ENCODE measurements at places on chromosomes 1 and 21. TPM values are rescaled to one million over a fixed set of nuclear protein-coding genes. Genes with fewer than 3 reads are reported as not detected.

GRCh38 chr1:30847358-30847972 is 61.1 kb downstream of the SDC3 start:
- DNase-seq, result peak; percentile 73

DNA sequence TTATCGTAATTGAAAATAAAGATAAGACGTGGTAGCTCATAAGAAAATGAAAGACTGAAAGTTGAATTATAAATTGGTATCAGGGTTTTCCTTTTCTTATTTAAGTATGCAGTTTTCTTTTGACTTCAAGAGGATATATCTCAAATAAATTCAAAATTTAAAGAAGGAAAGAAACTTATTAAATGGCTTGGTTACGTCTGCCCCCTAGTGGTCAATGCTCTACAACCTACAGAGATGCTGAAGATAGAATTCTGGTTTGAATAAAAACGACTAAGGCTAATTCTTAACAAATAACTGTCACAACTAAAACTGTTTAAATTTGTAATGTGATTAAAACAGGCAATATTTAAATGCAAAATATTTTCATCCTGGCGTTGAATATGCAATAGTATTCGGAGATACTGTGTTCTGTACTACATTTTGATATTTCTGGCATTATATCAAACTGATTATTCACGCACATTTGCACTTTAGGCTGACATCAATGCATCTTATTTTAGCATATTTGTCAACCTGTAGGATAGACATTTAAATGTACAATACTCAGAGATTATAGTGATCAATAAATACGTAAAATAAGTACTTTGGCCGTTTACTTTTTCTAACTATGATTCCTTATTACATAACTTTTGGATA is 26.8 kb downstream of the IFI44 start:
- peak; percentile 81 for DNase-seq

DNA sequence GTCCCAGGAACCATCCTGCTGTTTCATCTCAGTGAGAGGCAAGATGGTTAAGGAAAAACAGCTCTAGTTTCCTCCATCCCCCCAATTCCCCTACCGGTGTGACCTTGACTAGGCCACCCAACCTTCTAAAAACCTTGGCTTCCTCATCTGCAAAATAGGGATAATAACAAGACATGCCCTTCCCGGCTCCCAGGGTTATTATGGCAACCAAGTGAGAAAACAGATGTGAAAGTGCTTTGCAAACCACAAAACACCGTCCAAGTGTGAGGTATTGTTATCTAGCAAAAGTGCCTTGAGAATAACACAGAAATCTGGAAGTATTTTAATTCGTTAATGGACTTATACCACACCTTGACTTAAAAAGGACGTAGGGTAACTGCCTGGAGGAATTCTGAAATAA is 62.7 kb downstream of the ITPKB start:
- no peak for DNase-seq

Gene CNTN2
- total RNA-seq, result 2.2 TPM

DNA sequence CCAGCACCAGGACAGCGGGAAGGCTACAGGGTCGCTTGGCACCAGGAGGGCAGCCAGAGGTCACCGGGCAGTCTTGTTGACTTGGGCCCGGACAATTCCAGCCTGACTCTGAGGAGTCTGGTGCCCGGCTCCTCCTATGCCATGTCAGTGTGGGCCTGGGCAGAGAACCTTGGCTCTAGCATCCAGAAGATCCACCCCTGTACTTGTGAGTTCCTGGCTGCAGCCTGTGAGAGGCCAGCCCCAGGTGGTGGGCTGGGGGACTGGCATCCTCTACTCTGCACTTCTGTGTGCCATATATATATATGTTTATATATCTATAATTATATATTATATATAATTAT is 11.6 kb upstream of the PTPN7 start:
- DNase-seq, result no peak

Gene SH2D1B
- not detected for total RNA-seq

Gene FAM177B
- not detected for total RNA-seq

GRCh38 chr1:209650454-209650853 is 1.8 kb downstream of the LAMB3 start:
- DNase-seq, result no peak

DNA sequence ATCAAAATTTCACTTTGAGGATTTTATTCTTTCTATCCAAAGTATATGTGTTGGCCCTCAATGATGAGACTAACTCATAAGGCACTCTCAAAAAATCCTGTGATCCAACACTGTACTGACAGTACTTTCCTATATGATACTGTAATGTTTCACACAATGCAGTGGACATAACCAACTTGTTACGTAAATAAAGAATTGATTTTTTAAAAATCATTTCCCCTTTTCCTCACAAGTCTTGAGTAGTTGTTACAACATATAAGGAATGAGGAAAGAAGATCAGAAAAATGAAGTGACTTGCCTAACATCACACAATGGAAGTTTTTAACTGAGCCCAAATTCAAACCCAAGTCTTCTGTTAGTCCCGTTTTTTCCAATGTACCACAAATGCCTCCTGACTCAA is 17.2 kb downstream of the PTP4A2 start:
- DNase-seq, result no peak

DNA sequence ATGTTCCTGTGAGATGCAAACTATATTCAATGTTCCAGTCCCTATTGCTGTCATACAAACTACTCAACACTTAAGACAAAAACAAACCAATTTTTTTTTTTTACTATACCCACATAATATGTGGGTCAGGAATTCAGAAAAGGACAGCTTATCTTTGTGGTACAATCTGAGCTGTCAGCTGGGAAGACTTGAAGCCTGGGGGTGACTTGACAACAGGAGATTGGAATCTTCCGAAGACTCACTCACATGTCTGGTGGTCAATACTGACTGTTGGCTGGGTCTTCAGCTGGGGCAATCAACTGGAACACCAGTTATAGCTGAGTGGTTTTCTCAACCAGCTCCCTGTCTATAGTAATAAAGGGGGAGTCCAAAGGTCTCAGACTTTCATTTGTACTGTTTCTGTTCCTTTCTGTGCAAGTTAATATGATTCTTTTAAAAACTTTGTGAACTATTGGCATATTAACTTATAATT is 81.7 kb upstream of the ATP1B1 start:
- no peak for DNase-seq

GRCh38 chr1:41350055-41350378 is 11.2 kb upstream of the FOXO6 start:
- DNase-seq, result no peak

GRCh38 chr1:26544126-26544525 is 14.6 kb downstream of the RPS6KA1 start:
- DNase-seq, result no peak

DNA sequence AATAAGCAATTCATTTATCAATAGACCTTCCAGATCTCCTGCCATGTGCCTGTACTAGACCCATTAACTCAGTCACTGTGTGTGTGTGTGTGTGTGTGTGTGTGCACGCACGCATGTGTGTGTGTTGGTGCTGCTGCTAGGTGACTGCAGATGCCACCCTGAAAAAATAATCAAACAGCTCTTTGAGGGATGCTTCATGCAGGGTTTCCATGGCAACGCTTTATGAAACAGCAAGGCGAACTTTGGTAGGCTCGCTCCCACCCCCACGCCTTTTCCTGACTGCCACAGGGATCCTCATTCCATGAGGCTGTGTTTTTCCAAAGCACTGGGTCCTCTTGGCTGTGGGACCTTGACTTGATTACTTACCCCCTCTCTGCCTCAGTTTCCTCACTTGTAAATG is 94.0 kb downstream of the HMGB4 start:
- no peak for DNase-seq

Gene OR2T29
- not detected for total RNA-seq

GRCh38 chr1:45884700-45885099 is 81.3 kb downstream of the MAST2 start:
- no peak for DNase-seq

DNA sequence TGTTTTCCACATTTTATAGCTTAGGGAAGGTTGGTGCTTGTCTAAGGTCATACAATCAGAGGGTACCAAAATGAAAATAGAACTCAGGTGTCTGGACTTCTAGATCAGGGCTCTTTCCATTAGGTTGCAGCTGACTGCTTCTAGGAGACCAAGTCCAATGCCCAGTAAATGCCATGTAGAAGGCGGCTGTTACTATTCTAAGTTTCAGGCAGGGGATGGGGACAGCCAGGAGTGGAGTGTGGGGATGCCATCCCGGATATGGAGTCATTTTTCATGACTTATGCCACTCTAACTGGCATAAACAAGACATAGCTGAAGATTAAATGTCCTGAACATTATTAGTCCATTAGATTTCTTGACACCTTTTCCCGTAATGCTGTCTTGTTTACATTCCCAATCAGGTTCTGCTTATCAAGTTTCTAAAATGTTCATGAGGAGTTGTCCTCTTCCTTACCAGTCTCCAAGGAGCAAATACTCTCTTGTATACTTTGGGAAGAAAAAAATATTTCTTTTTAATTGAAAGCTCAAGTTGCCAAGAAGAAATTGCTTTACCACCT is 31.5 kb downstream of the XCL1 start:
- DNase-seq, result no peak

Gene ATP5PO
- 244 TPM for total RNA-seq

- DNase-seq, result no peak
These were observed 41.1 kb upstream of the ZNF124 start for GRCh38 chr1:247212627-247213617.

- DNase-seq, result peak; percentile 60
These were observed 1.2 kb downstream of the RUNX3 start for GRCh38 chr1:24928689-24929397.

GRCh38 chr1:236460103-236460502 is 63.7 kb upstream of the LGALS8 start:
- no peak for DNase-seq

- peak; percentile 20 for DNase-seq
These were observed 49.6 kb upstream of the KRTAP19-8 start for GRCh38 chr21:31087639-31088473.

Gene TSPAN2
- 15.0 TPM for total RNA-seq

Gene FALEC
- total RNA-seq, result not detected

GRCh38 chr1:22330760-22331119 is 120.9 kb upstream of the ZBTB40 start:
- DNase-seq, result no peak

DNA sequence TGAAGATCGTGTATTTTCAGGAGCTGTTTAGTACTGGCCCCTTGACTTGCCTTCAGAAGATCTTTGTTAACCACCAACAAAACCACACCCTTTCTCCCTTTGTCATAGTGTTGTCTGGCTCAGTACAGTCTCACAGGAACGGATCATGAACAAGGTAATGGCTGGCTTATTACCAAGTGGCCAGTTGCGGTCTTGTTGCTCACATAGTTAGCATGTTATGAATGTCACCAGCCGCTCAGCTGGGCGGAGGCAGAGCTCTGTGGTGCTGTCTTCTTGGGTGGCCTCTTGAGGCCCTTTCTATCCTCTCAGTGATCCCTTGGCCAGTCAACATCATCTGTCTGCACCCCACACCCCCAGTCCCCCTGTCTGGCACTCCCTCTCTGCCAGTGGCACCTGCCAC is 21.4 kb downstream of the CNIH3 start:
- DNase-seq, result peak; percentile 15

Gene ADAMTS5
- total RNA-seq, result 0.47 TPM

GRCh38 chr1:227315629-227316346 is 2.5 kb downstream of the CDC42BPA start:
- DNase-seq, result peak; percentile 29

Gene OXCT2
- total RNA-seq, result 4.0 TPM

GRCh38 chr1:17061486-17061885 is 7.7 kb upstream of the SDHB start:
- DNase-seq, result no peak

Gene HPCAL4
- 1.1 TPM for total RNA-seq

Measured in GM23338 (cell line).